ENCODE measurements at places on chromosomes 2 and 18. TPM values are rescaled to one million over a fixed set of nuclear protein-coding genes. Genes with fewer than 3 reads are reported as not detected.

NTSR2 gene
- total RNA-seq, result not detected

EMILIN1 gene
- 0.80 TPM for total RNA-seq

CYS1 gene
- 20.8 TPM for total RNA-seq

EFR3B gene
- 1.3 TPM for total RNA-seq

SIX3 gene
- not detected for total RNA-seq

PDCD1 gene
- 0.92 TPM for total RNA-seq

PLEK gene
- not detected for total RNA-seq

AQP12A gene
- total RNA-seq, result not detected

DNA sequence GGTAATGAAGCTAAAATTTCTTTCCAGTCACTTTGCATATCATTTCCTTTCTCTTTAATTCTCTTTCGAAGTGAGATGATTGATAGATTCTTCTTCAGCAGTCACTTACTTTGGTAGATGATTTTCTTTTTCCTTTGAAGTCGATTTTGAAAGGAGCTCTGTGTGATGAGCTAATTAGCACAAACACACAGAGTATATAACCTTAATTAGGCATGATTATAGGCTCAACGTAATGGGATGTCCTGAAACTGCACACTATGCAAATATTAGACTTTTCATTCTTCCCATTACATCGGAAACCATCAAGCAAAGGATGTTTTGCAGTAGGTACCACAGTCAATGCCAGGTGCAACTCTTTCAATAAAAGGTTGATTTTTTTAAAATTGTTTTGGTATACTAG, 6.4 kb upstream of the CTLA4 start:
- DNase-seq, result no peak

- DNase-seq, result no peak
Measured at GRCh38 chr2:161979490-161979889, 94.5 kb downstream of the DPP4 start.

DNA sequence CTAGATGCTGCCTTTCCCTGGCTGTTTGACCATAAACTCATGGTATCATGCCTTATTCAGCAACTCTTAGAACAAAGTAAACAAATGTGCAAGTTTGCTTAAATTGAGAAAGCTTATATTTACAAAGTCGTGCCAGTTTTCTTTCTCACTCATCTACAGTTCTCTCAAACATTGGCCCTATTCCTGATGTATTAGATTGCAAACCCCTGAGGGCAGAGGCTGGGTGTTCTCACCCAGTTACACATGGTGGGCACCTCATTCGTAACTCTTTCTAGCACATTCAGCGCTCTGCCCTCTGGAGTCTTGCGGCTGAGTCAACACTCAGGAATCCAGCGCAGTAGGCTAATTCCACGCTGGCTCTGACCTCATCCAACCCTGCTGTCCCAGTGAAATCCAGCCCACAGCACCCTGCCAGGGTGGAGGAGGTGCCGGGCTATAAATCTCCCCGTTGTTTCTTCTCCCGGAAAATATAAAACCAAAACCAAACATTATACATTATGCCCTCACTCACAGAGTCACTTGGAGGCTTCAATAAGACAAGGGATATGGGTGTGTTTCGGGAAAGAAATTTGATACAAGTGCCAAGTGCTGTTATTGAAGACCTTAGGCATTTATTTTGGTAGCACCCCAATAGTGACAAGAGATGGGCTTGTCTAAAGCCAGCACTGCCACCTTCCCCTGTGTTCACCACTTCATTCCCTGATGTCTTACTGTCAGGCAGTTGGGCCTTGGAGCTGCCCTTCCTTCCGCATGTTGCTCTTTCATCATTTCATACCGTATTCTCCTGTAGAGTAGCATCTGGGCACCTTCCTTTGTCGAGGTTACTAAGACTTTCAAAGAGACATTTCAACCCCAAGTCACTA, 287.4 kb downstream of the PRKCE start:
- DNase-seq, result peak; percentile 86

- DNase-seq, result no peak
Measured at GRCh38 chr2:1631292-1632001, 112.9 kb downstream of the PXDN start.

DNA sequence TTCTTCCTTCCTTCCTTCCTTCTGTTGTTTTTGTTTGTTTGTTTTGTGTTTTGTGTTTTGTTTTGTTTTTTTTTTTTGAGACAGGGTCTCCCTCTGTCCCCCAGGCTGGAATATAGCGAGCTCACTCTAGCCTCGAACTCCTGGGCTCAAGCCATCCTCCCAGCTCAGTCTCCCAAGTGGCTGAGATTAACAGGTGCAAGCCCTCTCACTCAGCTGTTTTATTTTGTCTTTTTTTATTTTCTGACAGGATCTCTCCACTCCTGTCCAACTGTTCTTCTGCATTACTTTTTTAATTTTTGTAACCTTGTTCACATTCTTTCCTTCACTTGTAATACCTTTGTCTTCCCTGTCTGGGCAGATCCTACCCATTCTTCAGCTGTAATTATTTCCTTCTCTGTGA, 23.6 kb downstream of the MAP3K20 start:
- DNase-seq, result no peak

DNA sequence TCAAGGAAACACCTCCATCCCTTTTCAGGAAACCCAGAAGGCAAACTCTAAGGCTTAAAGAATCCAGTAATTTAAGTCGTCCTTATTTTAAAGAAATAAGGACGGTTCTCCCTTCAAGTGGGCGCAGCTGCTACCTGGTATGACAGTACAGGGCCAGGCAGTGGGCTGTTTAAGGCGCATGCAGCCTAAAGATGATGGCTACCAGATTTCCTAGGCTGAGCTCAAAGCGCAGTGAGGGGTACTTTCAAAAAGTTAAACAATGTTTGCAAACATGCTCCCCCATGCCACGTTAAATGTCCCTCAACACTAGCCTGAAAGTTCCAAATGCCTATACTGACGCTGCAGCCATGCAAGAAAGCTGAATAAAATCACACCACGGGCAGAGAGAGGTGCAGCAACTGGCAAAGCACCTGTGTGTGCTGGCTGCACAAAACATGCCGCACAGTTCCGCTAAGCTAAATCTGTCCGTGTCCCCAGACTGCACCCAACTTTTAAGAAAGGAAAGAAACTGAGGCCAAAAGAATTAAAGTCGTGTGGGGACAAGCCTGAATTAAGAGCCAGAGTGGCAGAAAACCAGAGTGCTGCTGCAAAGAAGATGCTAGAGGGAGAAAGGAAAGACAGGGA, 583 bp downstream of the HIBCH start:
- DNase-seq, result no peak

DNA sequence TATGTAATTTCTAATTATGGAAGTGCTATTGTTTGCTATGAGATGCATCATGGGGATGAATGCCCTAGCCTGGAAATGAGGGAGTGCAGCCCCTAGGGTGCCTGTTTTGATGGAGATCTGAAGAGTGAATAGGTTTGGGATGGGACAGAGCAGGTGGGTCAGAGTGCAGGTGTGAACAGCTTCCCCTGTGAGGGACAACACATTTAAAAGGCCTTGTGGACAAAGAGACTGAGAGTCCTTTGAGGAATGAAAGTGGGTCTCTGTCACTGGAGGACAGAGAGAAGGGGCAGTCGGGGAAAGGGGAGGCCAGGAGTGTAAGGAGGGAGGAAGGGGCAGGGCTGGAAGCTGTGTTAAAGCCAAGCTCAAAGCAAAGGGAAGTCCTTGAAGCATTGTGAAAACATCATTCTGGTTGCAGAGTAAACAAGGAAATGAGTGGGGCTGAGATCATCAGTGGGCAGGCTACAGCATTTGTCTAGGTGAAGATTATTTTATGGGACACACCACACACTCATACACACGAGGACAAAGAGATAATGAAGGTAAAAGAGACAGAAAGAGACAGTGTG, 877.6 kb downstream of the SLC4A3 start:
- no peak for DNase-seq

- no peak for DNase-seq
Measured at GRCh38 chr2:143530758-143531157, 401.5 kb downstream of the ARHGAP15 start.

- DNase-seq, result no peak
Measured at GRCh38 chr18:75544496-75544895, 117.0 kb upstream of the SMIM21 start.

DNA sequence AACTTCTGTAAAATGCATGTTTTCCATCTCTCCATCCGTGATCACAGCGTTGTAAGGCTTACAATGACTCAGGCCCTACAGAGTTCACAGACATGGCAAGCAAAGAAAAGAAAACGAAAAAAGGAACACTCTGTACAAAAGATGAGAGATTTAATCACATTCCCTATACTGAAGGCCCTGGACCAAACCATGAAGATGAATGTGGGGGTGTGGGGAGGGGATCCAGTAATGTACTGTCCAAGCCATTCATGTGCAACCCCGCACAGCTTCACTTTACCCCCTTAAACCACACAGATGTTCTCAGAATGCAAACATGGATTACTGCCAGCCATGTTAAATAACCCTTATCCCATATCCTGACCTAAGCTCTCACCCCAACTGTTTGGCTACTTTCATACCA, 391.1 kb downstream of the NCKAP5 start:
- no peak for DNase-seq

DNA sequence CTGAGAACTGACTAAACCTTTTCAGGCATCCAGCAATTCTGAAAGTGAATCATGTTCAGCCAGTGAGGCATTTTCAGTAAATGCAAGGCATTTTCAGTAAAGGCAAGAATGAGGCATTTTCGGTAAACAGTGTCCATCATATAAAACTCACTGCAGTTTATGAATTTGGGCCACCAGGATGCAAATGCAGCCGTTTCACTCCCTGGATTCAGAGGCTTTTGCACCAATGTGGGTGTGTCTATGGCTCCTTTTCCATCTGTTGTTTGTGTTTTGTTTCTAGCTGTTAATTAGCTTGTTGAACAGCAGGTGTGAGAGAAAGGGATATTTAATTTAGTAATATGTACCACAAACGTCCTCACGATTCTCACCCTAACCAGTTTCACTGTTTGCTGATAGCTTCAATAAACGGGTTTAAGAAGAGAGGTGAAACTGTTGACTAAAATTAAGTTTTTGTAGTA, 116.3 kb upstream of the PGAP1 start:
- no peak for DNase-seq

GRCh38 chr2:37907501-37908225, 17.4 kb upstream of the RMDN2 start:
- no peak for DNase-seq

DNA sequence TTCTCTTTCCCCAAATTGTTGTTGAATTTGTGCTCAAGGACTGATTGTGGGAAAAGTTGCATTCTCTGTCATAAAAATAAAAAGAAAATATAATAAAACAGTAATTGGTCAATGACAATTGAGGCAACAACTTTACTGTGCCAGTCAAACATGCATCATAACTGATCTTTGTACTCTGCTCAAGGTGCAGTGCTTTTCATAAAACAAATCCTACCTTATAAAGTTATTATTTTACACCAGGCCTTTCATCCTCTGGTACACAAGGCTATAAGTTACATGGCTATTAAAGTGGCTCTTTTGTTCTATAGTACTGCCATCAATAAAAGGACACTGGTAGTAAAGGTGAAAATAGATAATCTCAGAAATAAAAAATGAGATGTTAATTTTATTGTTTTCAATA, 761.9 kb downstream of the SATB2 start:
- DNase-seq, result no peak

Measured in epithelial cell of proximal tubule (primary cell).